ENCODE measurements at places on chromosomes 6 and 20.

DNA sequence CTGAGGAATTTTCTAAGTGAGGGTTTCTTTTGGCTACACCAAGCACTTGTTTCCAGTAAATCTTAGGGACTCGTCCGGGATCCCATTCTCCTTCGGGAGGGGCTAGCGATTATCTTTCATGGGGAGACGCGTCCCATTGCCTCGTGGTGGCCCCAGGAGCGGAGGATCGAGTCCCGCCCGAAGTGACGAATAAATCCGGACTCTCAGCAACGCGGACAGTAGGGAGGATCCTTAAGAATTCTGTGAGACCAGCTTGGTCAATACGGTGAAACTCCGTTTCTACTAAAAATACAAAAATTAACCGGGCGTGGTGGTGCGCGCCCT, 69.1 kb upstream of the PRSS16 start:
- no peak for DNase-seq

- no peak for DNase-seq
Observed at GRCh38 chr6:4655196-4656025, 120.8 kb upstream of the CDYL start.

DNA sequence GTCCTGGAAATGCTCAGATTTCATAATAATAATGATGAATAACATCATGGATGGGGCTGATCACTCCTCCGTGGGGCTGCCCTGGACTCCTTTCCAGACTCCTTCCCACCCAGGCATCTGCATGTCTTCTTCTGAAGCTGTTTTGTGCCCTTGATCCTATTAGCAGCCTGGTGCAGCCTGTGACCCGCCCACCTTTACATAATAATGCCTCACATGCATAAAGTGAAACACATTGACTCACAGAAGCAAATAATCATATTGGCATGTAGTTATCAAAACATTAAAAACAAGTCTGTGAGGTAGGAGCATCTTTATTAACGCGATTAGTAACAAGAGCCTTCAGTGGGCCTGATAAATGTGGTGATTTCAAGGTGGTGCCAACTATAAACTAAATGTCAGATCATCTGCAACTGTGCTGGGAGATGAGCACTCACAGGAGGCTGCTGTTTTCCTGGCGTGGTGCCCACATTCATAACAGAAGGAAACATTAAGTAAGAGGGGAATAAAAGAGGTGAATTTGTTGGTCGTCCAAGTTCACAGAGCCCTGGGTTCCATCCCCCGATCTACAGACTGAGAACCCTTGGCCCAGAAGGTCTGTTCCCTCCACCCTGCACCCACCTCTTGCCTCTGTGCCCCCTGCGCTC, 344.7 kb downstream of the CDH4 start:
- no peak for DNase-seq

- no peak for DNase-seq
Observed at GRCh38 chr6:111157412-111157811, 70.1 kb downstream of the SLC16A10 start.

DNA sequence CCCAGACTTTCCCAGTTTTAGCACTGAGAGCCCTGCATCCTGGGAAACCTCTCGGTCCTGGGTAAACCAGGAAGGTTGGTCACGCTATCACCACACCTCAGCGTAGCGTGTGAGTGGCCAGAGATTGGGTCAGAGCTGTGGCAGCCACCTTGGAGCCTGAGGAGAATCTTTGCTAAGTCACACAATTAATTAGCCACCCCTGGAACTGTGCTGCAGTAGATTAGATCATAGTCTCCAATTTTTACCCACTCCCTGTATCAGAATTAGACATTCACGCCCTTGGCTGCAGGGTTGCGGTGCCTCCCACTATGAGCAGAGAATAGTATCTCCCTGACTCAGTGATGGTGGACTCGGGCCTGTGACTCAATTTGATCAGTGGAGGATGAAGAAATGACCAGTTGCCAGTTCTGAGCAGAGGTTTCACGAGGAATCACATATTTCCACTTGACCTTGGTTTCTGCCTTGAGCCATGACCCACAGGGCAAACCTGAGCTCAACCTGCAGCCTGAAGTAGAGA, 6.0 kb upstream of the PTGIS start:
- DNase-seq, result no peak

GRCh38 chr20:21302664-21303060, 469 bp upstream of the XRN2 start:
- DNase-seq, result no peak

- DNase-seq, result peak; percentile 84
Observed at GRCh38 chr6:88650029-88650619, 313.3 kb downstream of the RNGTT start.

GRCh38 chr20:41572010-41572572, 46.1 kb downstream of the CHD6 start:
- DNase-seq, result no peak

- no peak for DNase-seq
Observed at GRCh38 chr6:117558818-117559217, 43.5 kb downstream of the GOPC start.

DNA sequence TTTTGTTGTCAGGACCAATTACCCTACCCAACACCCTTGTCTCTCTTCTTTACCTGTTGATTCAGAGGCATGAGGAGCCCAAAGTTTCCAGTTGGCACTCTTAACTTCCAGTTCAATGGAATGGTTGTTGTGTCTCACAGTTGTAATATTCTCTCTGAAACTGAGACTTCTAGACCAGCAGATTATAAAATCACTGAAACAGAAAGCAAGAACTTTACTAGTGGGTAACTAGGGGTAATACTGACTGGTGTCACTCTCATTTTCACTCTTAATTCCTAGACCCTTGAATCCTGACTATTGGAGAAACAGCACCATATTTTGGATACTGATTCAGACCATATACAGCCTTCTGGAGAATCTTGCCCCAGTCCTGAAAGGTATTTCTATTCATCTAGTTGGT, 140.2 kb upstream of the MMS22L start:
- DNase-seq, result no peak

DNA sequence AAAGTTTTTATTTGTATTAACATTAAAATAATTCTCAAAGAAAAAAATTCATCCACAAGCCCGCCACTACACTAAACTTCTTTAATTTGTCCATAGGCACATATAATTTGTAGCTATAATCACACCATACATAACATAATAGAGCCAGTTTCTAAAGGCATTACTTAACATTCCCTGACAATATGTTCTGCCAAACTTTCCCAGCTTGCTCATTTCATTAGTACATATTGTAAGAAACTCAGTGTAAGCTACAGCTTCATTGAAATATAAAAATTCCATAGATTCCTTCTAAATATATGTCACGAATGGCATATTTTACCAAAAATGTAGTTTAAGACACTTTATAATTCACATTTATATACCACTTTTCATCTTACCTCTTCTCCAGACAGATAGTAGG, 59.3 kb downstream of the MAN1A1 start:
- peak; percentile 49 for DNase-seq
